Right lung (tissue), 10 donors: ENCODE measurements at places on chromosomes 3 and 15. TPM values are rescaled to one million over a fixed set of nuclear protein-coding genes. Genes with fewer than 3 reads are reported as not detected.

GOLGA8H gene
- polyA plus RNA-seq = 1.8 TPM

SLCO2A1 gene
- 32.6 TPM for polyA plus RNA-seq

CLRN1 gene
- polyA plus RNA-seq = not detected

EXD1 gene
- polyA plus RNA-seq = not detected

GOLGA8T gene
- not detected for polyA plus RNA-seq

POPDC2 gene
- 2.8 TPM for polyA plus RNA-seq

GPR62 gene
- polyA plus RNA-seq = 0.33 TPM

SI gene
- not detected for polyA plus RNA-seq

AADACL2 gene
- polyA plus RNA-seq = not detected
